ENCODE measurements at places on chromosomes 6 and 20.

- no peak for DNase-seq
These were observed 147.5 kb downstream of the ERMARD start for GRCh38 chr6:169898788-169899480.

- DNase-seq, result no peak
These were observed 422.5 kb upstream of the RGS17 start for GRCh38 chr6:153553627-153554026.

DNA sequence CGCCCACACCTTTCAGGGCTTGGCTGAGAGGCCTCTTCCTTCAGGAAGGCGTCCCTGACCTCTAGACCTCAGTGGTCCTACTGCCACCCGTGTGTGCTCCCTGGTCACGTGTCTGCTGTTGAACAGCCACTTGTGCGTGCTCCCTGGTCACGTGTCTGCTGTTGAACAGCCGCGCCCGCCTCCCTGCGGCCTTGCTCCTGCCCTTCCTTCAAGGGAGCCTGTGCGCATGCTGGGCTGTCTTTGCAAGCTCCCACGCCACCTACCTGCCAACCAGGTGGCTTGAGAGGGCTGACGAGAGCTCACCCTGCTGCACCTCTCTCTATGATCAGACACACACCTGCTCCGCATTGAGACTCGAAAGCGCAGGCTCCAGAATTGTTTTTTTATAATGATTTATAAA is 179.3 kb downstream of the BMP7 start:
- DNase-seq, result no peak

GRCh38 chr6:136361787-136362186 is 72.1 kb upstream of the BCLAF1 start:
- no peak for DNase-seq

- no peak for DNase-seq
These were observed 32.3 kb downstream of the FOXP4 start for GRCh38 chr6:41578217-41579087.

- no peak for DNase-seq
These were observed 4.5 kb upstream of the SPDEF start for GRCh38 chr6:34560366-34561226.

DNA sequence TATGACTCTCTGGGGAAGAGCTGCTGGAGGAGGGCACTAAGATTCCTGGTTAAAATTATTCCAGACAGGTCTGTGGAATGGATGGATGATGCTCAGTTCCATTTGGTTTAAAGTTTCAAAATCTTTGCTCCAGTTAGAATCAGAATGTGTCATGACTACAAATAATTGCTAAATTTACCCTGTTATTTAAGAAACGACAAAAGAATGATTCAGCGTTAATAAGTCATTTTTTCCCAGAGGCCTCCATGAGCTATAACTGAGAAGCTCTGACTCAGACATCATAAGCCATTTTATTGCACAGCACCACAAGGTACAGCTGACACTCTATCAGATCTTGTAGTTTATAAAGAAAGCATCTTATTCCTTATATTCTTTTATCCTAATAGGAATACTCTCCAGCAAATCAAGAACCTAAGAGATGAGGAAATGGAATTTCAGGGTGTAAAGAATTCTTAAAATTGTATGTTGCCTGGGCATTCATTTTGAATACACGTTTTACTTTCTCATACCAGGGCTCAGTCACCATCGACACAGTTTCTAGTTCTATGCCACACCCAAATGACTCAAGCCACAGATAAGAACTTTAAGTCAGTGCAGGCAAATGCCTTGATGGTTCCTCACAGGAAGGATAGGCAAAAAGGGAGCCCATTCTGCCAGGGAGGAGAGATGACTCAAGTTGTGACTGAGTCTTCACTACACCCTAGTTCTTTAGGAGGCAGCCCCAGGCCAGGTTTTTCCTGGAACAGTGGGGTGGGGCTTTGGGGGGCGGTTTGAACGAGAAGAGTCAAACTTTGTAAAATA is 636.0 kb downstream of the MMUT start:
- DNase-seq, result no peak

DNA sequence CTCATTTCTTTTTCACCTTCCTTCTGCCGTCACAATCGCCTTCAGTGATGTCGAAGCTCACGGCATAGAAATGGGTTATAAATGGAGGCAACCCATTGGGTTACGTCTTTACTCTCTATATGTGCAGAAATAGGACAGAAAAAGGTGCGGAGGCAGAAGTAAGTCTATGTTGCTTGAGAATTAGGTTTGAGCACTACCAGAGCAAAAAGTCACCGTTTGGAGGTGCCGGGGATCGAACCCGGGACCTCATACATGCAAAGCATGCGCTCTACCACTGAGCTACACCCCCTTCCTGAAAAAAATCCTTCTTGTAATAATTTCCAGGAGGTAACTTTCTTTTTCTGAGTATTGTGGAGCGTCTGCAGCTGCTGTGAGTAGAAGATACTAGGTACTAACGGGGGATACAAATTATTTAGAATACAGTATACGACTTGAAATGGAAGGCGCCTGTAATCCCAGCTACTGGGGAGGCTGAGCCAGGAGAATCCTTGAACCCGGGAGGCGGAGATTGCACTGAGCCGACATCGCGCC is 134.2 kb downstream of the TRIM27 start:
- peak; percentile 53 for DNase-seq

- DNase-seq, result no peak
These were observed 15.4 kb downstream of the SNPH start for GRCh38 chr20:1281279-1282057.

GRCh38 chr6:168211681-168212080 is 107.9 kb downstream of the DACT2 start:
- no peak for DNase-seq

GRCh38 chr6:147220345-147220744 is 16.1 kb downstream of the STXBP5 start:
- no peak for DNase-seq

- DNase-seq, result no peak
These were observed 361.0 kb upstream of the MARCKS start for GRCh38 chr6:113496166-113496565.

DNA sequence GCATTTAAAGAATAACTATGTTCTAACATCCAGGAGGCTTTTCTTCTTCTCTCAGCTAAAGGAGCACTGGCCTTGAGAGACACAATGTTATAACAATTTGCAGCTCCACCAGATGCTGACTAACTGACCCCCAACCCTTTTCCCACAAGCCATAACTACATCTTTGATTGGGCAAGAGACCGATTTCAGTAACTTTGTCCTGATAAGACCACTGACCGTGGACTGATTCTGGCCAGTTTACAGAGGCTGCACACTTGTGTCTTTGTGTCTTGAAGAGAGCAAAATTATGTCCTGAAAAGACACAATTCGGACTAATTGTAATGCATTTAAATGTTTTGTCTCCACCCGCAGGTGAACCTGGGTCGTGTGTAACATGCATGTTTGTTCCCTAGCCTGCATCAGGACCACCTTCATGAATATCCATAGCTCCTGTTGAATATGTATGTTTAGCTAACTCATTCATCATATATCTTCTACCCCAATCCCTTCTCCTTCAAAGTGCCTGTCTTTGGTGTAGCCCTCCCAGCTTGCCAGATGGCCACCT is 22.3 kb downstream of the ABRACL start:
- no peak for DNase-seq

- DNase-seq, result no peak
These were observed 14.3 kb upstream of the CBFA2T2 start for GRCh38 chr20:33475381-33476152.

DNA sequence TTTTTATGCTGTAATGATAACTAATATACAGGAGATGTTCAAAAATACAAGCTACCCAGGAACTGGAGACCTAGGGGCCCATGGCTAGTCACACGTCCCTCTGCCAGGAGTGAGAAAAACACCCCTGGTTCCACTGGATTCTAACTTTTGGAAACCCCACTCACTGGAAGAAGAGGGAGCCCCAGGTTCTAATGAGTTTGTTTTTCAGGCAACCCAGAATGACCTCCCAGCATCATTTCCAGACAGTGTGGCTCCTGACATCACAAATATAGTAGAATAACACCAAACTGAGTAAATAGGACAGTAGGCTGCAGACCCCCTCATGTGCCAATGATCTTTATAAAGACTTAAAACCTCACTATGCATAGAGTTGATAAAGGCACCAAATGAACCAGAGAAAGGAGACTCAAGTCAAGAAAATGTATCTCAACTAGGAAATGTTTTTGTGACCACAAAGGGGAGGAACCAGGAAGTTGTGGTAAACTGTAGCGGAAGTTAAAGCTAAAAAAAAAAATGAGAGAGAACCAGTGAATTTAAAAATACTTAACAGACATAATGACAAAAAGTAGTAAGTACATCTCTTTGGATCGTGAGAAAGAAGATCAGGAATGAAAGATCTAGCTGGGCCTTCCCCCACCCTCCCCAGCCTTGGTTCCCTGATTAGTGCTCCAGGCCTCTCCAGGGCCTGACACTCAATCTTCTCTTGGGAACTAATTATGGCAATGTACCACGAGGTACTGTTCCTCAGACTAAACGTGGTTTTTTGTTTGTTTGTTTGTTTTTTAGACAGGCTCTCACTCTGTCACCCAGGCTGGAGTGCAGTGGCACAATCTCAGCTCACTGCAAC is 19.8 kb downstream of the HLA-E start:
- no peak for DNase-seq

GRCh38 chr20:13661070-13661685 is 22.4 kb upstream of the TASP1 start:
- no peak for DNase-seq

- no peak for DNase-seq
These were observed 286.6 kb downstream of the TSHZ2 start for GRCh38 chr20:53258741-53259140.

DNA sequence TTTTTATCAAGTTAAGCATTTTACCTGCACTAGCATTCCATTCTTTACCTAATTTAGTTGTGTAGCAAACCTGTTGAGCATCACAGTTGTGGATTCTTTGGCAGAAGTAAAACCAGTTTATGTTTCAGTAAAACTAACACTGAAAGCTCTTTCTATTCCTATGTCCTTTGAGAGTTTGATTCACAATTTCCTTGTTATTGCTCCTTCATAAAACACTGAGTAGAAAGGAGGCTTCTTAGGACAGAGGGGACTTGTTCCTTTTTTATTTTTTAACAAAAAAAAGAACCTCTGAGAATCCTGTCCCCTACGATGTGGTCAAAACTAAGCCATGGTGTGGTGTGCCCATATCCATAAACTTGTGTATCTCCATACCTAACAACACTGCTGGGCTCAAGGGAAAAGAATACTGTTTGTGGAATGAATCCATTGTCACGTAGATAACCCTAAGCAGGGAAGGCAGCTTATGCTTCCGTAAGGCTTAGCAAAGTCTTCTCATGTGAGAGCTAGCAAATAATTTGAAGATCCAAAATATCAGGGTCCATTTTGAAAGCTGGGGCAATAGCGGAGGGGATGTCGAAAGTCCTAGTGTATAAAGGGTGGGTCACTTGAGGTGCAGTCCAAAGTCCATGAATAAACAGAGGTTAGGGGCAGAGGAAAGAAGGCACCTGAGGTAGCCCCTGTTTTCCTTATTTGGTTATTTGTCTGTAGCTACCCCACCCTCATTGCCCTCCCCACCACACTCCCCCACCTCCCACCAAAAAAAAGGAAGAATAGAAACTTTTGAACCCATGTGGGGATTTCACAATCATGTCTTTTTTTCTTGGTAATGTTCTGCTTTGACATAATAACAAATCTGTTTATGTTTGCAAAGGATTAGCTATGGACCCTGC is 71.0 kb downstream of the PLAGL1 start:
- DNase-seq, result no peak

GRCh38 chr20:1423625-1424106 is 30.8 kb upstream of the FKBP1A start:
- DNase-seq, result peak; percentile 22

DNA sequence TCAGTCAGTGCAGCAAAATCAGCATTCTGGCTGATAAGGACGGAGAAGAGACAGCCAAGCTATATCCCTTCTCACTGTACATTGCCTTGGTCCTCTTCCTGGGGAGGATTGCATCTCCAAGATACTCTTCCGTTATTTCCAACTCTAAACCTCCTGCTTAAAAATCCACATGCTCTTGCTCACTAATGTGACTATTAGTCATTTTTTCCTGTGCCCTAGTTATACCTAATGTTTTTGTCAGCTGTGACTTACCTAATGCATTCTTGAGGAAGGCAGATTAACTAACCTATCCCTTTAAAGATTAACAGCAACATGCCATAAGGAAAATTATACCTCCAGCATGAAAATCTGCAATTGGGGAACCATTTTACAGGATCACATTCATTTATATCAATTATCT is 317.6 kb downstream of the BTBD9 start:
- DNase-seq, result no peak

DNA sequence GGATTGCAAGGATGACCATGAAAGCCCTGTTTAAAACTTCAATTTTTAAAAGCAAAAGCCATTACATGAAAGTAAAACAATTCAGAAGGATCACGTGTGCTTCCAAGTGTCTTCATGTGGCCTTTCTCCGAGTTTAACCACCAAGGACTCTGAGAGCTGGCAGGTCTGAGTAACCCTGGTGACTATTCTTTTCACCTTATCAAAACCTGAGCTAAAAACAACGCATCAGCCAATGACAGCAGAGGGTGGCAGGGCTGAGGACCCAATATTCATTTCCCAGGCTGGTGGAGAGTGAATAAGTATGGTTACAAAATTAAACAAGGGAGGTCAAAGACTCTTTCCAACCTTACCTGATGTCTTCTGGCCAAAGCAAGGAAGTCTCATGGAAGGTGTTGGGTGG is 46.7 kb downstream of the DNAAF9 start:
- DNase-seq, result no peak

GRCh38 chr6:75130784-75131183 is 75.1 kb downstream of the COL12A1 start:
- DNase-seq, result no peak
